ENCODE measurements at places on chromosomes 1 and 21.

GRCh38 chr21:45157932-45158331, 83.6 kb downstream of the ADARB1 start:
- no peak for DNase-seq

GRCh38 chr1:229536982-229537381, 21.5 kb downstream of the ABCB10 start:
- no peak for DNase-seq

GRCh38 chr1:198444792-198445191, 95.7 kb downstream of the ATP6V1G3 start:
- DNase-seq = peak; percentile 39

DNA sequence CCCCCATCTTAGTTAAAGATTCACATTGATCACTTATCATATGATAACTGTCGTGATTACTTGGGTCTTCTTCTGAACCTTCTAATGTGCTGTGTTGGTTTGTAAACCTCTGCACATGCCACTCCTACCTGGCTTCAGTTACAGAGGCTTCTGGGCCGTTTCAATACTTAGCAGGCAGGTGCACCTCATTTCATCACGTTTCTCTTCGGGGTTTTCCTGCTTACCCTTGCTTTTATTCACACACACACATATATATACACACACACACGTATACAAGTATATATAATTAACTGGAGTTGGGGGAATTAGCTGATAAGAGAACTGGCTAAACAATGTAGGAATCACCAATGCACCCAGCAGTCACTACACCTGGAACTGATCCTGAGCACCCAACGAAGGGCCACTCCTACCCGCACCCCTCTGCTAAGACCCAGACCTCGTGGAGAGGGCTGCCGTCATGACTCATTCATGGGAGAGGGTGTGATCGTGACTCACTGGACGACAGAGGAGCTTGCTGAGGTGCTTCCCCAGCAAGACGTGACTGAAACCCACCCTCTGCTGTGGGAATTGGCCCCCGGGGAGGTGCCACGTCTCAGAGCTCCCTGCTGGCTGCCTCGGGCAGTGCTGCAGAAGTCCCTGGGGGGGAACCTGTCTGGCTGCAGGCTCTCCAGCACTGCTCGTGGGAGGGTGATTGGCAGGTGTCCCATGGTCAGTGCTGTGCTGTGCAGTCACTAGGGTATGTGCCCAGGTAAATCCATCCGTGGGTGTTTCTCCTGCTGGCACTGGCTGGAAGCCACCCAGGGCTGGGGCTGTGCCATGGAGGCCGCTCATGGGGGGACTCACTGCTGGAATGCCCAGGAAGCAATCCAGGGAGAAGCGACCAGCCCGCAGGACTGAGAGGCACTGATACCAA, 166.6 kb downstream of the DYRK1A start:
- peak; percentile 86 for DNase-seq

GRCh38 chr1:211318576-211319280, 7.9 kb upstream of the TRAF5 start:
- DNase-seq = no peak

- peak; percentile 74 for DNase-seq
These were observed 35.5 kb downstream of the SLC26A9 start for GRCh38 chr1:205907794-205908193.

DNA sequence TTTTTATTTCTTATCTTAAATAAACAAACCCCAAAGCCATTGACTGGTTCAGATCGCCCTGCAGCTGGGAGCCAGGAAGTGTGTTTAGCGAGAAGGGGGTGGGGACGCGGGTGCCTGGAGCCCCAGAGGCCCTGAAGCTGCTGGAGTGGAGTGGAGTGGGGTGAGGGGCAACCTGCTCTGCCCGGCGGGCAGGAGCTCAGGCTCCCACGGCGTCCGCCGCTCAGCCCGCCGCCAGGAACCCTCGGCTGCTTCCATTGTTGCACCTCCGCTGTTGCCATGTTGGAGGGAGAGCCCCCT, 673 bp downstream of the PIK3C2B start:
- DNase-seq = peak; percentile 85

DNA sequence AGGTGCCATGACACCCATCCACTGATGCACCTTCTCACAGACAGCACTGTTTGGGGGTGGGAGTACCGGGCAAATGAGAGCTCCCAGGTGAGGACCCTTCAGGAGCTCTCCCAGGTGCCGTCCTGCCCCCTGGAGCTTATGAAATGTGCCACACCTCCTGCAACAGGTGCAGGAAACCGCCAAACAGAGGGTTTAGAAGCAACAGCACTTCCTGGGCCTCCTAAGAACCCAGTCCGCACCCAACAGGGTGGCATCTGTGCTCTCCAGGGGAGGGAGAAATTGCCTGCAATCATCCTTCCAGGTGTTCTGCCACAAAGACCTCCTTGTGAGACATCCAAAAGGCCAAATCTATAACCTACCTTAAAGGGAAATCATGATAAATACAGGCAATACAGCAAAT, 87.7 kb upstream of the ATP1B1 start:
- no peak for DNase-seq

DNA sequence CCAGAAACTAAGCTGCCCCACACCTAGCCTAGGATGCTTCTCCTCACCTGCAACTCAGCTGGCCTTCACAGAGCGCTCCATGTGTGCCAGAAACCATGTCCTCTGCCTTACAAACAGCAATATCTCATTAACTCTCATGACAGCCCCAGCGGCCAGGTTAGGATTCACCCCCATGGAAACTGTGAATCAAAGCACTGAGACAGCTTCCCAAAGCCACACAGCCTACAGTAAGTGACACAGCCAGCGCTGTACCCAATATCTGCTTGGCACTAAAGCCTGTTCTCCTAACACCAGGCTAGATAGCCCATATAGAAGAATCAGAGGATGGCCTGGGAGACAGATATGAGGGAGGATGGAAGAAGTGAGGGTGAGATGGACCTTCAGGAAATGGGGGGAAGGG, 13.5 kb downstream of the KCNN3 start:
- DNase-seq = no peak

DNA sequence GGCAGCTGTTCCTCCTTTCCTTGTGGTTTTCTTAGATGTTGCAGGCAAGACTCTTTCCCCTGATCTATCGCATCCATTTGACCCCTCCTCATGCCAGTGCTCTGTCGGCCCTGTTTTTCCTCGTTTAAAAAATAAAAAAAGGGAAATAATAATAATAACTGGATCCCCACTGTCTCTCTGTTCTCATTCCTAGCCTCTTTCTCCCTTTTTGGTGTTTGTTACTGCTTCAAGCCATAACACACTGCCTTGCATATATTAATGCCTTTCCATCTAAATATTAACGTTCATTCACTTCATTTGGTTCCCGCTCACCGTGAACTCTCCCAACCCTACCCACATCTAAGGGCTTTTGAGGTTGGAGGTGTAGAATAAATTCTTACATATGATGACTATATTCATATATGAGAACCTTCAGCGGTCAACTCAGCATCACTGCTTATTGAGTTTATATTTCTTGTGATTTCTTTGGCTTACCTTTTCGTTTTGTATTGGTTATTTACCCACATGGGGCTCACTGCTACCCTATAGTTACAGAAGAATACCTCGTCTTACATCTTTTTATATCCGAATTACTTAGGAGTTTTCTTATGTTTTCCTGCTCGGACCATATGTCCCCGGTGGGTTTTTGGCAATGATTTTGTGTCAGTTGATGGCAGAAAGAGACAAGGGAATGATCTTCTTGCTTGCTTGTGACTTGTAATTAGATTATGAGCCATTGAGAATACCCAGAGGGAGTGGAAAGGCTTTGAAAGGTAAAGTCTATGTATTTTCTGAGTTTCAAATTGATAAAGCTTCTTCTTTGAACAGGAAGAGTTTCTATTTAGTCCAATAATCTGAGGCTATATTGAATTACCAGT, 805 bp downstream of the ATG4C start:
- no peak for DNase-seq

- no peak for DNase-seq
These were observed 311.7 kb upstream of the LRRC7 start for GRCh38 chr1:69256036-69256435.

DNA sequence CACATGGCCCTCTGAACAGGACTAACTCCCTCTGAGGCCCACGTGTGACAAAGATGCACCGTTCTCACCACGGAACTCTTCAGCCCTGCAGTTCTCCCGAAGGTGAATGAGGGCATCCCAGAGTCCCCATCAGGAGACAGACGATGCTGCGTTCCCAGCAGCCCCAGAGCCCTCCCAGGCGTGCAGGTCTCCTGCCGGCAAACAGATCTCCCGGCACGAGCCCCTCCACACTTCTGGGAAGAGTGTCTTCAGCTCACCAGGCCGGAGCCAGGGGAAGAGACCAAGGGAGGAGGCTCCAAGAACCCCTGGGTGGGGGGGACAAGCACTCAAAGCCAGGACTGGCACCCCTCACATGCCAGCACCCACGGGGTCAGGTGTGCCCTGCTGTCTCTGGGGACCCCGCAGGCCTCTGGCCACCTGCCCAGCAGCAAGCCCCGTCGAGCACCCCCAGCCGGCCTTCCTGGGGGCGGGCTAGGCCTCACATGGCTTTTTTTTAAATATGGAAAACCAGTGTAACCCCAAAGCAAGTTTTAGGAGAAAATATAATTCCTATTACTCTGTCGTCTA, 45.1 kb upstream of the TRAPPC10 start:
- DNase-seq = no peak

DNA sequence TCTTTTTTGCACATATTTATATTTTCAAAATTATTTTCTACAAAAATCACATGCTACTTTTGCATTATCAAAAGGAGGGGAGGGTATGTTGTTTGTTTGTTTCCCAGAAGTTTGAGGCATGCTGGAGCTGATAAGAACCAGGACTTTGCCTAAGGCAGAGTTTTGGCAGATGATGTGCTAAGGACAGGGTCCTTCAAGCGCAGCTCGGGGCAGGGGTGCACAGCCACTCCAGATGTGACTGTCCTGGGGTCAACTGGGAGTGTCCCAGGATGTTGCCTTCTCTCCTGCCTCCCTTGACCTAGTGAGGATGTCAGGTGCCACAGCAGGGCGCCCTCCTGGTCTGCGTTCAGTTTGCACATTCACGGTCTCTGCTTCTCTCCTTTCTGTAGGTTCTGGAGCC, 42.6 kb upstream of the SRRM1 start:
- DNase-seq = no peak

DNA sequence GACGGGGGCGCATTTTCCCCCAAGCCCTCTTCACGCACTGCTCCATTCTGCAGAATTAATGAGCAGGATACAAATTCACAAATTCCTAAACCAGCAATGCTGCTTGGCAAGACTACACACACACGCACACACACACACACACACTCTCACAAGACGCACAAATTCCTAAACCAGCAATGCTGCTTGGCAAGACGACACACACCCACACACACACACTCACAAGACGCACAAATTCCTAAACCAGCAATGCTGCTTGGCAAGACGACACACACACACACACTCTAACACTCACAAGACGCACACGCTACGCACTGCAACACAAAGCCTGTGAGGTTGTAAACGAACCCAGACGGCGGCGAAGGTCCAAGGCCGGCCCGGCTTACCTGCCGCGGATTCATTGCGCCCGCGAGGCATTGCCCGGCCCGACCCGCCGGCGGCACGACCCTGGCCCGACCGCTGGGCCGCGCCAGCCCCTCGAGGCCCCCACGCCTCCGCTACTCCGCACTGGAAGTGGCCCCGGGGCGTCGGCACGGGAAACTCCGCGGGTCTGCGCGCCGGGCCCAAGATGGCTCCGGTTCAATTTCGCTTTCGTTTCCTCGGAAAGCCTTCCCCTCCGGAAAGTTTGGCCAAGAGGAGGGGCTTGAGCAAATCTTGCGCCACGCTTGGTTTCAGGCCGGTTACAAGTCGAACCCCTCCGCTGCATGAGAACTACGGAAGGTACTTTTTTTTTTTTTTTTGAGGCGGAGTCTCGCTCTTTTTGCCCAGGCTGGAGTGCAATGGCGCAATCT, at the start of gene ADAR:
ADAR (minus strand) TSS at position 578 of the 788 bp plus-strand sequence; CDS start at position 398, 180 bp downstream.
- peak; percentile 95 for DNase-seq

- peak; percentile 58 for DNase-seq
These were observed 79.5 kb downstream of the NR5A2 start for GRCh38 chr1:200107004-200107470.

DNA sequence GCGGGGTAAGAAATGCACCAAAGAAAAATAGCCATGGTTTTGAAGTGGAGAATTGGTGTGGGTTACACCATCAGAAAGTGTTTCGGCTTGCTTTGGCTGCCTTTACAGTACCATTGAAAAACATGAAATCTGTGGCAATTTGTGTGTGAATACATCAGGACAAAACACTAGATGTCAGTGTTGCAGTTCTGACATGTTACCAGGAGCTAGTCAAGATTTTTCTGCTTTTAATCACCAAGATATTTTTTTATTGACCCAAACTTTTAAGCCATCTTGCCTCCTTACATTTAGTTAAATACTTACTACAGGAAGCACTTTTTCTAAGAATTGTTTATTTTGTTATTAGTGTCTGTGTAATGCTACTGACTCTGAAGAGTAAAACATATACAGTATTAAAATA, 14.3 kb downstream of the RRP15 start:
- DNase-seq = peak; percentile 80

GRCh38 chr1:113659556-113659955, 99.7 kb downstream of the PHTF1 start:
- no peak for DNase-seq

DNA sequence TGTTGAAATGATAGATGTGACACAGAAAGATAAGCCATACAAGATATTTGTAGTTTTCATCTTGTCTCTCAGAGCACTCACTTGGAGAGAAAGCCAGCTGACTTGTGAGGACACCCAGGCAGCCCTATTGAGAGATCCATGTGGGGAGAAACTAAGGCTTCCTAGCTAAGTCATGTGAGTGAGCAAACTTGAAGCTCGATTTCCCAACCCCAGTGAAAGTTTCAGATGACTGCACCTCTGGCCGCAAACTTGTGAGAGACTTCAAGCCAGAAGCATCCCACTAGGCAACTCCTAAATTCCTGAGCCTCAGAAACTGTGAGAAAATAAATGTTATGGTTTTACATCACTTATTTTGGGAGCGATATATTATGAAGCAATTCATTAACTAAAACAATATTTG, 832.3 kb downstream of the LTN1 start:
- no peak for DNase-seq

- DNase-seq = no peak
These were observed 67.6 kb upstream of the EDEM3 start for GRCh38 chr1:184822267-184822666.

DNA sequence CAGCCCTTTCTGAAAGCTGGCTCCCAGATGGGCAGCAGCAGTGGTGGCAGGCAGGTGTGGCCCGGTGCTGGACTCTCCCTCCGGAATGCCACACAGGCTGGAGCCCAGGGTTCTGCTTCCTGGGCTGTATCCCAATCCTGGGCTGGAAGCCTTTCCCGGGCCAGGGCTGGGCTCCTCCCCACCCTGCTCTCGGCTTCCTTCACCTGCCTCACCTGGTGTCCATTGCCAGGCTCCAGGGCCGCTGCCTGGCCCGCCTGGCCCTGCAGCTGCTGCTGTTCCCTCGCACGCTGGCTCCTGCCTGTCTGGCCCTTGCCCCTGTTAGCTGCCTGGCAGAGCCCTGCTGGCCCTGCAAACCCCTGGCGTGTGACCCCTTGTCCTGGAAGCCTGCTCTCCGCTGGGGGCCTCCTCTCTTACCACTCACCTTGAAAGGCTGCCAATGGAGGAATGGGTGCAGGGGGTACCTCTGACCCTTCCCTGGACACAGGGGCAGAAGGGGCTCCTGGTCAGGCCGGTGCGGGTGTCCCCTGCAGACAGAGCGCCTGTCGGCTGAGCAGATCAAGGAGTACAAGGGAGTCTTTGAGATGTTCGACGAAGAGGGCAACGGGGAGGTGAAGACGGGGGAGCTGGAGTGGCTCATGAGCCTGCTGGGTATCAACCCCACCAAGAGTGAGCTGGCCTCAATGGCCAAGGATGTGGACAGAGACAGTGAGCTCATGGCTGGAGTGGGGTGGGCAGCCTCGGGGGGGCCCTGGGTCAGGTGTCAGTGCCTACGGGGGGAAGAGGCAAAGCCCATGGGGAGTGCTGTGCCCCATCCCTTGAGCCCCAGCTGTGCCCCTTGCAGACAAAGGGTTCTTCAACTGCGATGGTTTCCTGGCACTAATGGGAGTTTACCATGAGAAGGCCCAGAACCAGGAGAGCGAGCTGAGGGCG, 1.1 kb downstream of the CALML6 start:
- DNase-seq = no peak

Data from PC-3 (cell line).